Left renal cortex interstitium (tissue), 4 donors: ENCODE measurements at places on chromosomes 4 and X. TPM values are rescaled to one million over a fixed set of nuclear protein-coding genes. Genes with fewer than 3 reads are reported as not detected.

FGF16 gene
- not detected for polyA plus RNA-seq

YY2 gene
- polyA plus RNA-seq = 3.8 TPM

ACE2 gene
- 58.0 TPM for polyA plus RNA-seq

DNA sequence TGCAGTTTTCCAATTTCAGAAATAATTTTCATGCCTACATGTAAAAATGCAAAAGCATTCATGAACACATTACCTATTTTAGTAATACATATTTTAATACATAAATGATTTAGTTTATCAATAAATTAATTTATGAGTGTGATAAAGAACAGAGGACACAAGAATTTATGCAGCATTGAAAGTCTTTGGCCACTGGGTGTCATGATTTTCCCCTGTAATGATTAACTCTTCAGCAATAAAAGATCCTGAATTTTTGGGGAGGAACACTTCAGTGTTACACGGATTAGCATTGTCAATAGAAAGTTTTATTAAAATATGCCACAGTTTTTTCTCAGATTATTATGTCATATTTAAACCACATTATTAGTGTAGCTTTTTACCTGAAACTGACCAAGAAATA lies 8.6 kb upstream of the VCX2 start:
- DNase-seq = no peak

DNA sequence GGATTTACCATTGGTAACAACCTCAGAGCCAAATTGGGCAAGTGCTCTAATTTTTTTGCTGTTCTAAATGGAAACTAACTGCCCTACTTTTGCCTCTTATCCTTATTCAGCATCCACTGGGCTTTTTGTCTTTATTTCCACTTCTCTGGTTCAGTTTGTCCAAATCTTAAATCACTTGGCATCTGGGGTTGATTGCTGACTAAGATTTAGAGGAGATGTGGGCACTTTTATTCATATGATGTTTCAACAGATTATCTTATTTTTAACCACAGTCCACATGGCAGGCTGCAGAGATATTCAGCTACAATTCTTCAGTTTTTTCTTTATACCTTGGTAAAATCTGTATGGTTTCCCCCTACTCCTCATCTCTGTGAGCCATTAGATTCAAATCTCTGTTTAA lies 1161.4 kb upstream of the PCDH7 start:
- DNase-seq = no peak

DNA sequence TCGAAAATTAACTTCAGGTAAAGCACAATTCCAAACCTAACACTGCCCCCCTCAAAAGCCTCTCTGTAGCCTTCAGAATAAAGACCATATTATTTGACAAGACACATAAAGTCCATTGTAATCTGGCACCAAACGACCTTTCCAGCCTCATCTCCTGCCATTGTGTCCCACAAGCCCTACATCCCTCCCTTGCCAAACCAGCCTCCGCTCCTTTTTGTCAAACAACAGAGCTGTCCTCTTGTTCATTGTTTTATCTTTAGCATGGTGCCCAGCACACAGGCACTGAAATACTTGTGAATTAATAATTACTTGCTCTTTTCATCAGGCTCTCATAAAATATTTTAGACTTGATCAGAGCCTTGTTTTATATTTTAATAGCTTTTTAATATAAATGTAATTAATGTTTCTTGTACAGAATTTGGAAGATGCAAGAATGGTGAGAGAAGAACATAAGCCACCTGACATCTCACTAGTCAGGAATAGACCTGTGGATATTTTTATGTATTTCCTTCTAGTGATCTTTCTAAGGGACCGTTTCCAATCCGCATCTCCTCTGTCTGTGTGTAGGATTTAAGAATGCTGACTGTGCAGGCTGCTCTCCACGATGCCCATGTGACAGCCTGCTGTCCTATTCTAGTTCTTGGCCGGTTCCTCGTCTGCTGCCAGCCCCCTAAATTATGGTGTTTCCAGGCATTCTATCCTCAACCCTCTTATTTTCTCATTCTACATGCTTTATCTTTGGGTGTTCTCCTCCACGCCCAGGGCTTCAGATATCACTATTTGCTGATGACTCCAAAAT lies 3.0 kb upstream of the IRF2 start:
- DNase-seq = no peak

DNA sequence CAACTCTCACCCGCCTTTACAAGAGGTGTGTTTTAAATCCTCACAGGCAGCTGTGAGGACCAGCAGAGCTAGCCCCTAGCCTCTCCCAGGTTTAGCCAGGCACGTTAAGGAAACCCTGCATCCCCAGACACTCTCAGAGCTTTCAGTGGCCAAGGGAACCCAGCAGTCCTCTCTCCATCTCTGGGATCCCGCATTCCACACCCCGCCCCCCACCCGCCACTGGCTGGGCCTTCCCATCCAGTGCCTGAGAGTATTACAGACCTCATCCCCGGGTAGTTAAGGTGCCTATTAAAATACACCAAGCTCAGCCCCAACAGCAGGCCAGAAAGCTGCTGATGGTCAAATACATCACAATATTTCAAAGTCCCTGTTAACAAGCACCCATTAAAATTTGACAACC lies 256.2 kb downstream of the BCOR start:
- DNase-seq = no peak

DNA sequence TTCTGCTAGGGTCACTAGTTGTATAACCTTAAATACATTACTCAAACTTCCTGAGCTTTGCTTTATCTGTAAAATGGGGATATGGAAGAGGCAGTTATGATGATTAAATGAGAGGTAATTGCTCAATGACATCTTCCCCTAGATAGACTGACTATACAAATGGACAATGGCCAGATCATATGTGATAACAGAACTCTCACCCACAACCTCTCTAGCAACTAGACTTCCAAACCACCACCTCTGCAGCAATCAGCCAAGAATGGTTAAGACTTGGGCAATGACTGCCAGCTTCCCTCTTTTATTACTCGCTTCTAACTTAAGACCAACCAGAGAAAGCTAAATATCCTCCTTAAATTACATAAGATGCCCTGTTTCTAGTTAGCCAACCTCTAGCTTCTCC lies 2.9 kb upstream of the SEPSECS start:
- no peak for DNase-seq

- no peak for DNase-seq
Observed at GRCh38 chr4:178953447-178954120, 1511.3 kb upstream of the AGA start.

GRCh38 chr4:109931318-109931717 lies 18.6 kb downstream of the EGF start:
- DNase-seq = no peak

DNA sequence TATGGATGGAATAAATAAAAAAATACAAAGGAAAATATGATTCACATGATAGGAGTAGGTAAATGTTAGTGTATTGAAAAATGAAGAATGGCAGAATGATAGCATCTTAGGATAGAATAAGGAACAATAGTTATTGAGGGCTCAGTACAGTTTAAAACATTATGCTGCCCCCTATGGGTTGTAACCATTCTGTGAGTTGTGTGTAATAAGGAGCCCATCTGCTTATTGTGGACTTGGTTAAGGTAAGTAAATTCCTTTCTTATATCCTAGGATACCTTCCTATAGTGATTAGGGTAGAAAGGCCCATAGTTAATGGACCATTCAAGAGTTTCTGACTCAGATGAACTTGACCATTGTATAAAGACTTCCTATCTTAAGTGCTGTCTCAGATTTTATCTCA lies 195.8 kb downstream of the PDHA2 start:
- DNase-seq = no peak

- no peak for DNase-seq
Observed at GRCh38 chrX:37331546-37331945, 17.6 kb upstream of the PRRG1 start.

GRCh38 chrX:22121161-22121560 lies 89.0 kb downstream of the PHEX start:
- DNase-seq = no peak

GRCh38 chr4:47118192-47118929 lies 87.0 kb downstream of the GABRB1 start:
- no peak for DNase-seq

GRCh38 chrX:70437921-70438665 lies 6.5 kb upstream of the DLG3 start:
- DNase-seq = no peak

DNA sequence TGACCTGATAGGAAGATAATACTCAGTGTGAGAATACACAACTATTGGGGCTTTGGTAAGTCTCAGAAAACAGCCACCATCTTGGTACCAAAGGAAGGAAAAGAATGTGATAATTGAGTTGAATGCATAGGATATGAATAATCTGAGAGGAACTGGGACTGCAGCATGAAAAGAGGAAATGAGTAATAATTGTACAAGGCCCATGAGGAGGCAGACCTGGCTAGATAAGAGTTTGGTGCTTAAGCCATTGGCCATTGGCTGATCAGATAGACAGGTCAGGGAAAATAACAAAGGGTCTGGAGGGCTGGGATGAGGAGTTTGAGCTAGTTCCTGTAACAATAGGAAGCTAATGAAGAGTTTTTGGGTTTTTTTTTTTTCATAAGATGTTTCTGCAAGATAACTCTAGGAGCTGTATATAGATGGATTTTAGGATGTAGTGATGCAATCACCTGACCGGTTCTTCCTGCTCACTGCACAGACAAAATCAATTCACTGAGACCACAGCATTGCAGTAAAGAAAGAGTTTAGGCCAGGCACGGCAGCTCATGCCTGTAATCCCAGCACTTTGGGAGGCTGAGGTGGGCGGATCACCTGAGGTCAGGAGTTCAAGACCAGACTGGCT lies 5.3 kb upstream of the TRMT2B start:
- DNase-seq = no peak

DNA sequence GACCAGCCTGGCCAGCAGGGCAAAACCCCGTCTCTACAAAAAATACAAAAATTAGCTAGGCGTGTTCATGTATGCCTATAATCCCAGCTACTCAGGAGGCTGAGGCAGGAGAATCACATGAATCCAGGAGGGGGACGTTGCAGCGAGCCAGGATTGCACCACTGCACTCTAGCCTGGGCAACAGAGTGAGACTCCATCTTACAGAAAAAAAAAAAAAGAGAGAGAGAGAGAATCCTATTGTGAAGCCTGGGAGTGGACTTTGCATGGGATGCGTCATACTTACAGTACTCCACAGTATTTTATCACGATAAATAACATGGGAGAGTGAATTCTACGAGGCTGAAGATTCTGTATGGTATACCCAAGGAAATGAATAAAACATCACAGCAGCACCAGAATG lies 139.6 kb downstream of the AASDH start:
- no peak for DNase-seq

DNA sequence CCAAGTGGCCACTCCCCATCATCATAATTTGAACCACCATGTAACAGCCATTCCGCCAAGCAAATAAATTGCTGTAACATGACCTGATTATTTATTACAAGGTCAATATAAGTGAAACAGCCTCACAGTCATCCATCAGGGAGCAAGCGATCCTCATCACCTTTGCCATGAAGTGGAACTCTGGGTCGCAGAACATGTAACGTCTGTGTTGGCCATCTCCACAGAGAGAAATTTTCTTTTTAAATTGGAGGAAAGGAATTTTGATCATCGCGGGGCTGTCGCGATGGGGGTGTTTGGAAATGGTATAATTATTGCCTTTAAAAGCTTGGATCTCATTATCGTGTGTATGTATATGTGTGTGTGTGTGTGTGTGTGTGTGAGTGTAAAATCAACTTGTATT lies 90.2 kb downstream of the SHOX start:
- DNase-seq = no peak

DNA sequence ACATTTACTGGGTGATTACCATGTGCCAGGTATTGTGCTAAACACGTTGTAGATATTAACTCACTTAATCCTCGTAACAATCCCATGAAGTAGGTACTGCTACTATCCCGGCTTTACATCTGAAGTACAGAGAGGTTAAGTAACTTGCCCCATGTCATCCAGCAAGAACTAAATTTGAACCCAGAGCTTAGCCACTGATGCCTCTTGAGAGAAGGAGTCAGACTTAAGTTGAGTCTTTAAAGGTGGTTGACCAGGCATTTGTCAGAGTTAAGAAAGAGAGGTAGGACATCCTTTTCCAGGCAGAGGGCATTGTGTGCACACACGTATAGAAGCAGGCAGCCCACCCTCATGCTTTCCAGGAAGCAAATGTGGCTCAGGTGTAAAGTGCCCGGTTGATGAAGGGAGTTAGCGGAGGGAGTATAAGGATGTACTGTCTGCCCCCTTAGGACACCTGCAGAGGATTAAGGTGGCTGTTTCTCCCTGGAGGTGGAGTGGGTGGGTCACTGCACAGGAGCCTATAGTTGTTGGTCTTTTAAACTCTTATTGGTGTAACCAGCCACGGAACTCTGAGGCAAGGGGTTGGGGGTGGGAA lies 335 bp upstream of the CD38 start:
- no peak for DNase-seq

DNA sequence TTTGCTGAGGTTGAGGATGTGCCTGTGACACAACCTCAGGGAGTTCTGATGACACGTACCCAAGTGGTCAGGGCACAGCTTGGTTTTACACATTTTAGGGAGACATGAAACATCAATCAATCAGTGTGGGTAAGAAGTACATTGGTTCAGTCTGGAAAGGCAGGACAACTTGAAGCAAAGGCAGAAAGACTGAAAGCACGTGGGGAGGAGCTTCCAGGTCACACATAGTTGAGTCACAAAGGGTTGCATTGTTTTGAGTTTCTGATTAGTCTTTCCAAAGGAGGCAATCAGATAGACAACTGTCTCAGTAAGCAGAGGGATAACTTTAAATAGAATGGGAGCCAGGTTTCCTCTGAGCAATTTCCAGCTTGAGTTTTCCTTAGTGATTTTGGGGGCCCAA lies 1910.0 kb upstream of the AGA start:
- DNase-seq = no peak

DNA sequence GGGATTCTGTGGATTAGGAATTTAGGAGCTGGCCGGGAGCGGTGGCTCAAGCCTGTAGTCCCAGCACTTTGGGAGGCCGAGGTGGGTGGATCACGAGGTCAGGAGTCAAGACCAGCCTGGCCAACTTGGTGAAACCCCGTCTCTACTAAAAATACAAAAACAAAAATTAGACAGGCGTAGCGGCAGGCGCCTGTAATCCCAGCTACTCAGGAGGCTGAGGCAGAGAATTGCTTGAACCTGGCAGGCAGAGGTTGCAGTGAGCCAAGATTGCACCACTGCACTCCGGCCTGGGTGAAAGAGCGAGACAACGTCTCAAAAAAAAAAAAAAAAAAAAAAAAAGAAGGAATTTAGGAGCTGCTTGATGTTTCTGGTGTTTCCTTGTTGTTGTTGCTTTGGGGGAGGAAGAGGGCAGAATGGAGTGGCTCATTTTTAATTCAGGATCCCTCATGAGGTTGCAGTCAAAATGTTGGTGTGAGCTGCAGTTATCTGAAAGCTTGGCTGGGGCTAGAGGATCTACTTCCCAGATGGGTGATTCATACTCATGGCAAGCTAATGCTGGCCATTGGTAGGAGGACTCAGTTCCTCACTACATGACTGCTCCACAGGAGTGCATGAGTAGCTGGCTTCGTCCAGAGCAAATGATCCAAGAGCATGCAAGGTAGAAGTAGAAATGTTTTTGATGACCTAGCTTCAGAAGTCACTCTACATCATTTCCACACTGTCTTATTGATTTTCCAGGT lies 26.5 kb upstream of the JADE1 start:
- no peak for DNase-seq

DNA sequence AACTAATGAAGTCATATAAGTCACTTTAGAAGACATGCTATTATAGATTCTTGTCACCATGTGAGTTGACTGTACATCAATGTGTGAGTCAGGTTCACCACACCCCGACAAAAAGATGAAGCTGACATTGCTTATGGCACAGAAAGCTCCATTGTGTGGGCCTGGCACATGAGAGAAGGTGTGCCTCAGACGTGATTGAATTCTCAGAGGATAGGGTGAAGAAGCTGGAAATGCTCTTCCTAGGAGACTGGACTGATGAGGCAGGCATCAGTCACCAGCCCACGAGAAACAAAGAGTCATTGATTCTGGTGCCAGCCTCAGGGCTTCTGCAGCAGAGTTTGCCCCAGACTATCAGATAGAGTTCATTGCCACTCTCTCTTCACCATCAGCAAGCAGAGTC lies 35.9 kb upstream of the LRAT start:
- DNase-seq = no peak
